ENCODE measurements at places on chromosomes 6 and 20. TPM values are rescaled to one million over a fixed set of nuclear protein-coding genes. Genes with fewer than 3 reads are reported as not detected.

GRCh38 chr20:54004445-54004844 is 65.9 kb downstream of the BCAS1 start:
- no peak for DNase-seq

The CNKSR3 gene
- total RNA-seq = 11.7 TPM

The OVOL2 gene
- not detected for total RNA-seq

The EPB41L2 gene
- total RNA-seq = 114 TPM

DNA sequence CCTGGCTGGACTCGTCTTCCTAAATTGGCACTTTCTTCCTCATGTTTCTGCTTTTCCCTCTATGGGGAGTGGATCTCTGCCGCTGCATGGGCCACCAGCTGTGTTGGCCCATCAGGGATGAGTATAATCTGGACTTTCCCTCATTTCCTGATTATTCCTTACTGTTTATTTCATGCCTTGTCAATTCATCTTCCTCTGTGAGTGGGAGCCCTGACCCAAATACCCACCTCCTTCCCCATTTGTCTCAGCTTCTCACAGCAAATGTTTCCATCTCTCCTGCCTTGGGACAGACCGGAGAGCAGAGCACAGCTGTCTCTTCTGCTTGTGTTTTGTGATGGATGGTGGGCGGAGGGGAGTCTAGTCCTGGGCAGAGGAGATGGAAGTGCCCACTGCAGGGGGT is 212.7 kb downstream of the UST start:
- no peak for DNase-seq

The DNAH8 gene
- 0.39 TPM for total RNA-seq

DNA sequence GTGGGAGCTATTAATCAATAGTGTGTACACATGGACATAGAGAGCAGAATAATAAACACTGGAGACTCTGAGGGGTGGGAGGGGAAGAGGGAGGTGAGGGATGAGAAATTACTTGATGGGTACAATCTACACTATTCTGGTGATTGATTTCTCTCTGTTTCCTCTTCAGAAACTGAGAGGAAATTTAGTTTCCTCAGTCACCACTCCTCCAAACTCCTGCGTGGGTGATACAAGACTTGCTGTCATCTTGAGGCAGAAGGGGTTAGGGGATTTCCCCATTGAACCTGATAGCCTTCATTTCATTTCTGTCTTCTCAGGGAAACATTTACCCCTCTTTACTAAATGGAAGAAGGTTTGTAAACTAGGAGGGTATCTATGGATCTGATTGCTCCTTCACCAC is 84.3 kb upstream of the ESR1 start:
- DNase-seq = no peak

DNA sequence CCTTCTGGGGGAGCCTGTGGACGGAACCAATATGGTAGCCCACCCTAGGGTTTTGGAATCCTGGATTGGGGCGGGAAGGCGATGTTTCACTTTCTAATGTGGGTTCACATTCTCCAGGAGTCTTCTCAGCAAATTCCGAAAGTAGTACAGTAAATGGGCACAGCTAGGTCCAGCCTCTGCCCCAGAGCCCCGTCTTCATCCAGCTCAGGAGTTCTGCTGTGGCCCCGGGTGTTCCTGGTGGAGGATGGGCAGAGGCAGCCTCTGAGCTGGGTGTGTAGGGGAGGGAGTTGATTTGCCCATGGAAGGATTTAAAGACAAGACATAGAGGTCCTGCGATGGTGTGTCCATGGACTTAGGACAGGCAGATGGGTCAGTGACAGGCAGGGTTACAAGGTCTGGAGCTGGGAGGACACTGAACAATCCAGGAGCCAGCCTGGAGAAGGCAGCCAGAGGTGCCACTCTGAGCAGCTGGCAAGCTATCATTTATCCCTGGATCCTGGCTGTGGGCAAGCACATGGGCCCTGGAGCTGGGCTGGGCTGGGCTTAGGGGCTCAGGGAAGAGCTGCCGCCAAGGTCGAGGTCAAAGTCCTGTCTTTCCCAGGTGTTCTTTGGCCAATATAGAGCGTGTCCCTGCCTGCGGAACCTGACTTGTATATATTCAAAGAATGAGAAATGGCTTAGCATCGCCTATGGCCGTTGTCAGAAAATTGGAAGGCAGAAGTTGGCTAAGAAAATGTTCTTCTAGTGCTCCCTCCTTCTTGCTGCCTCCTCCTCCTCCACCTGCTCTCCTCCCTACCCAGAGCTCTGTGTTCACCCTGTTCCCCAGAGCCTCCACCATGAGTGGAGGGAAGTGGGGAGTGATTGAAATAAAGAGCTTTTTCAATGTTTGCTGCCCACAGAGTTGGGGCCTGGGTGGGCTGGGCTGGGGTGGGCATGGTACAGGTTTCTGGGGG is 6.7 kb downstream of the CLPSL1 start:
- no peak for DNase-seq

The SLC18B1 gene
- 18.4 TPM for total RNA-seq

The SAMD5 gene
- 1.6 TPM for total RNA-seq

- no peak for DNase-seq
These were observed 220.0 kb upstream of the ZNF217 start for GRCh38 chr20:53813636-53814035.

The TMC2 gene
- total RNA-seq = not detected

The OR12D3 gene
- total RNA-seq = not detected

The FAM217B gene
- 49.9 TPM for total RNA-seq

DNA sequence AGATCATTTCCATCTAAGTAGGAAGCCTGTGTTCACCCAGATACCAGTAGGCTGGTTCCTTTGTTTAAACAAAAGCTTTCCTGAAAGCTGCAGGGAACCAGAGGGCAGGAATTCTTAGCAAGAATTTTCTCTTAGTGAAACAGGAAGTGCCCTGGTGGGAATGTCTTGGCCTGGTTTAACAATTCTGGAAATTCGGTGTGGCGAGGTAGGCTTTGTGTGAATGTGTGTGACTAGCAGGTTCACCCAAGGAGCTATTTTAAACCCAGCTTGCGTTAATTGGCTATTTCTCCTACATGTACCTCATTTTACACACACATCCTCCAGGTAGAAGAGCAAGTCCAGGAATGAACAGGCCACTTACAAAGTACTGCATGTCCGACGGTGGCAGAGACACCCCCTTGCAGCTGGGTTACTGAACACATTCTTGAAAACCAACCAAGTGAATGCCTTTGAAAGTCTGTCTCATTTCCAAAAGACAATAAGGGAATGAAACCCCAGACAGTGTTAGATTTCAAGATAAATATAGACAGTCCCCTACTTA is 64.6 kb downstream of the GFOD1 start:
- DNase-seq = no peak

DNA sequence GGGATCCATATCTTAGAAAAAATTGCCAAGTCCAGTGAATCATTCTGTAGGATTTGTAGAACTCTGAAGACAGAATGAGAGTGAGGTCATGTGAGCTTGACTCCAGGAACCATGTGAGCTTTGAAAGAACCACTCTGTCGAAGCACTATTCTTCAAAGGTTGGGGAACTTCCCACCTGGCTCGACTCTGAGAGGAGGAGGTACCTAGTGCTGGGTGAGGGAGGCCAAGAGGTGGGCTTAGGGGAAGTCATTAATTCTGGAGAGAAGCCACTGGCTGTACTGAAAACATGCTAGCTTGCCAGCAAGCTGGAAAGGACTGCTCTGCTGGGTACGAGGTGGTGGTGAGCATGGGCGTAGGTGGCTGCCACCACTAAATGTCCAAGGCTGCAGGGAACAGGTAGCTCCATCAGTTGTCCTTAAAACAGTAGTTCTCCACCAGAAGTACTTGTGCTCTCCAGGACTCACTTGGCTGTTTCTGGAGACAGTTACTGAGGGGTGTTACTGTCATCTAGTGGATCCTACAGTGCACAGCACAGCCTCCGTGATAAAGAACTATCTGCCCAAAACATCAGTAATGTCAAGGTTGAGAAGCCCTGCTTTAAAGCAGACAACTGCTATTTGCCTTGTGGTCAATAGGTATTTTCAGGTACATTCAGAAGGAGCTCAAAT is 34.7 kb upstream of the SYNJ2 start:
- DNase-seq = no peak

DNA sequence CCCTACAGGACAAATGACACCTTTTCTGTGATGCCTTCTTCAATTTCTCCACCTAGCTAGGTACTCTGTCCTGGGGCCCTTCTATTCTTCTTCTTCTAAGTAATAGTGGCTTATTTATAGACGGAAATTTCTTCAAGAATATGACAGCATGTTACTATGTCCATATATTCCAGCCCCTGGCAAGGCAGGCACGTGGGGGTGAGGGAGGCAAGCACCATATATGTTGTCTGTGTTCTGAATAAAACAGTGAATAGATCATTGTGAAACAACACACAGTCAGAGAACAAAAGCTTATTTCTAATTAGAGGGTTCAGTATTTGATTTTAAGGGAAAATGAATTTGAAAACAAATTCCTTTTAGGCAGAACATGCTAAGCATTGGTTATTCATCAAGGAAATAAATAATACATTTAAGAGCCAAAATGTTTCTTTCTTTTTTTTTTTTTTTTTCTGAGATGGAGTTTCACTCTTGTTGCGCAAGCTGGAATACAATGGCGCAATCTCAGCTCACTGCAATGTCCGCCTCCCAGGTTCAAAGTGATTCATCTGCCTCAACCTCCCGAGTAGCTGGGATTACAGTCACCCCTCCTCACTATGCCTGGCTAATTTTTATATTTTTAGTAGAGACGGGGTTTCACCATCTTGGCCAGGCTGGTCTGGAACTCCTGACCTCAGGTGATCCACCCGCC is 6.2 kb downstream of the HEBP2 start:
- no peak for DNase-seq

DNA sequence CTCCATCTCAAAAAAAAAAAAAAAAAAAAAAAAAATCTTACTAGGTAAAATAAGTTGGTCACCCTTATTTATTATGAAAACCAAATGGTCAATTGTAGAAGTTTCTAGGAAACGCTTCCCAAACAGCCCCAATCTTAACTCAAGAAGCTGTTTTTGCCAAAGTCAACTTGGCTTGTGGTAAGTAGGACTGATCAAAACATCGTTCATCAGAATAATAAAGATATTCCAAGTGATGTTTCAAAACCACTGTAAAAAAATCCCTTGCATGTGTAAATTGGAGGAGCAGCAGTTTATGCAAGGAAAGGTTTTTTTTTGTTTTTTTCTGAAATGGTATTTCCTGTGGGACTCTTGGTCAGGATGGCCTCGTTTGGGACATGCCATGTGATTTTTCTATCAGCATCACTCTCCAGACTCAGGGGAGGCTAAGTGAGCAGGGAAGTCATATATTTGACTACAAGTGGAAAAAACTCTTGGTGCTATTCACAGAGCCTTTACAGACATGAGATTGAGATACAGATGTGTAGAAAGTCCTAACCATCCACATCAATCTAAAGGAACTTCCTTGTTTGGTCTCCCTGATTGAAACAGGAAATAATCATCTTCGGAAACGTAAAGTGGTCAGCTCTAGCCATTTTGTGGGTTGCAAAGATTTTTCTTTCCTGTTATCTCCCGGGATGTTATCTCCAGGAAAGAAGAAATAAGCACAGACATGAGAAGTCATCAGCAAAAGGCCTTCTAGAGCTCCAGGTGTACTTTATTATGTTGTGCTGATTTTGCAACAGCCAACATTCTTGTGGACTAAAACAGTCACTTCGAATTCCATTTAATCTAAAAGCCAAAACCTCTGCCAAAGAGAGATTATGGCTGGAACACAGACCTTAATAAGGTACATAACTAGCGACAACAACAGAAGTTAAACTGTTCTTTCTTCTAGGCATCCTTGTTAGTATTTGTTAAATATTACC is 177.8 kb downstream of the EDN1 start:
- no peak for DNase-seq

The VNN1 gene
- total RNA-seq = not detected

DNA sequence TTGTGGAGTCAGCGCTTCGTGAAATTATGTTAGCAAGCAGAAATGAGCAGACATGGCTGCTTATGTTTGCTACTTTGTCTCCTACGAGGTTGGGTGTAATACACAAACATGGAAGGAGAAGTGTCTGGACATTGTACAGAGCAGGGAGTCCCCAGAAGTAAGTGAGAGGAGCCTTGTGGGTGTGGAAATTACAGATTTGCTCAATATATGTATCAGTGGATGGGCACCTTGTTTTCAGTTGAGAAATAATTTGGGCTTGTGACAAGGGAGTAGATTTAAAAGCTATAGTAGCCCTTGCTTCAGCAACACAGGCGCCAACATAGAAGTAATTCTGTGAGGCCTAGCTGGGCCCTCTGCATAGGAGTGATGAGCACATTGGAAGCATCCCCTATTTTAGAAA is 49.2 kb downstream of the HECA start:
- DNase-seq = no peak

The TREM2 gene
- total RNA-seq = not detected

- DNase-seq = no peak
These were observed 71.9 kb downstream of the SRC start for GRCh38 chr20:37417617-37418467.

The CLVS2 gene
- 1.3 TPM for total RNA-seq

The LRRC73 gene
- total RNA-seq = 2.1 TPM

DNA sequence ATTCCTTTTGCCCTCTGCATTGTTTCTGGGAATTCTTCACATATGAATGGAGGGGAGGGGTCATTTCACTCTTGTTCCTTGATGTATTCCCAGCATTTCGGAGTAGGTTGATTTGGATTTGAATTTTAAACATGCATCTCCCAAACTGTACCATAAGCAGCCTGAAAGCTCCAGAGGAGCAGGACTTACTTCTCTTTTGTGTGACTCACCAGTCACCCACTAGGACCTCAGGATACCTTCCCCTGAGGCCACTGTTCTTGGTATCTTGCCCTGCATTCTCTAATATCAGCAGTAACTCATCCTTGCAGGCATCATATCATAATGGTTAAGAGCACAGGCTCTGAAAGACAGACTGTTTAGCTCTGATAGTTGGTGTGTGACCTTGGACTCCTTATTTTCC is 703 bp downstream of the MRPL2 start:
- no peak for DNase-seq
